ENCODE measurements at places on chromosomes 16 and 17.

- DNase-seq: no peak
Observed at GRCh38 chr16:59632276-59632855, 898.2 kb upstream of the GOT2 start.

GRCh38 chr16:5895976-5896375 is 798.4 kb upstream of the EEF2KMT start:
- no peak for DNase-seq

GRCh38 chr17:31722251-31723056 is 136.6 kb downstream of the COPRS start:
- DNase-seq: no peak

DNA sequence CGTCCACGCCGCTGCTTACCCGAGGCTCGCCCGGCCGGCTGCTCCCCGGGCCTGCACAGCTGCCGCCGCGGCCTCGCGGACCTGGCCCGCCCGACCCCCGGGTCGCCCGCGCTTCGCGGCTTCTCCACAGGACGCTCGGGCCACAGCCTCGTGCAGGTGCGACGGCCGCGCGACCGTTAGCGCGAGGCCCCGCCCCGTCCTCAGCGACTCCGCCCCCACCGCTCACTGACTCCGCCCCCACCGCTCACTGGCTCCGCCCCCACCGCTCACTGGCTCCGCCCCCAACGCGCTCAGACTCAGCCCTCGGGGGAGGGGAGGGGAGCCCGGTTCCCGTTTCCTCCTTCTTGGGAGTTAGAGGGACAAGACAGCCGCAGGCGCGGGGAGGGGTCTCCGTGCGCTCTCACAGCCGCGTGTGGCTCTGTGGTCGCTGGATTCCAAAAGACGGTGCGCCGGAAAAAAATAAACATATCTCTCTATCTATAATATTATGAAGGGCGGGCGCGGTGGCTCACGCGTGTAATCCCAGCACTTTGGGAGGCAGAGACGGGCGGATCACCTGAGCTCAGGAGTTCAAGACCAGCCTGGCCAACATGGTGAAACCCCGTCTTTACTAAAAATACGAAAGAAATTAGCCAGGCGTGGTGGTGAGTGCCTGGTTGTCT is at the start of gene MEIOB:
Gene MEIOB, minus strand, starts transcription at position 191 of the 662 bp plus-strand sequence. CDS start 3,989 bp downstream, outside the sequence.
- DNase-seq: no peak

GRCh38 chr17:9054126-9054975 is 33.0 kb downstream of the NTN1 start:
- DNase-seq: no peak

GRCh38 chr17:10271106-10271562 is 72.7 kb upstream of the GAS7 start:
- DNase-seq: no peak

DNA sequence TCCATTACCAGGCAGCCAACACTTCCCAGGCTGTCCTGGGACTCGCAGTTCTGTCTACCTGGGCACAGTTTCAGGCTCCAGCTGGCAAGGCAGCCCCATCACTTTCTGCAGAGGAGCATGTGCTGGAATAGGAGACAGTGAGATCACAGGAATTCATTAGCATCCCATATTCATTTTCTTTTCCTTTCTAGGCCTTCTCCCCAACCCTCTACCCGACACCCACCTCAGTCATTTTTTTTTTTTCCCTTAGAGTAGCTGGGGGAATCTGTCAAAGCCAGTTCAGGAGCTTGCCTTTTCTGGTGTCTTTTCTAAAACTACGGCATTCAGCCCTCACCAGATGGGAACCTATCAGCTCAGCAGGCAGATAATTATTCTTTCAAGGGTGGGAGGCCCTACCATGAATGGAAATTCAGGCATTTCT is 42.4 kb upstream of the FBXO47 start:
- no peak for DNase-seq

DNA sequence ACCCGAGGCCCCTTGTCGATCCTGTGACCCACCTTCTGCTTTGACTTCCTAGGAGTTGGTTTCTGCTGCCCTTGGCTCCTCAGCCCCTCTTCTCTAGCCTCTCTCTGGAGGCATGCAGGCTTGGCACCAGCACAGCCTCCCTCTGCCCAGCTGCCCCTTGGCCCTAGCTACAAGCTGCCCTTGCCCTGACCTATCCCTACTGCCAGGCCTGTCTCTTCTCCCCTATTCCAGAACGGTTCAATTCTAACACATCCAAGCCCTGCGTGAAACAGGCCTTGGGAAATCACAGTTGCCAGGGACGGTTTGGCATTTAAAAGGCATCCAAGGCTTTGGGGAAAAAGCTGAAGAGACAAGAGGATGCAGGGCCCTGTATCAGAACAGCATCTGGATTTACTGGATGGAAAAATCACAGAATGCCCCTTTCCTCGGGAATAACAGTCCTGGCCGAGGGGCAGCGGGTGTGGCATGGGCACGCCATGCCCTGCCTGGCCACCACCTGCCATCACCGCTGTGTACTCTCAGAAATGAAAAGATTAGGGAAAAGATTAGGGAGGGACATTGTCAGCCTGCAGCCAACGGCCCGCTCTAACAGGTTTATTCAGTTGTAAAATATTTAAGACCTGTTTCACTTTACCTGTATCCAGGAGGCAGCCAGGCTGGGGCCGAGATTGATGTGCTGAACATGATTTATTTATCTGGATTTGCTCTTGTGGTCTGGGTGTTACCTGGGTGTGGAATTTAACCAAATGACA is 15.8 kb downstream of the RAI1 start:
- DNase-seq: no peak

DNA sequence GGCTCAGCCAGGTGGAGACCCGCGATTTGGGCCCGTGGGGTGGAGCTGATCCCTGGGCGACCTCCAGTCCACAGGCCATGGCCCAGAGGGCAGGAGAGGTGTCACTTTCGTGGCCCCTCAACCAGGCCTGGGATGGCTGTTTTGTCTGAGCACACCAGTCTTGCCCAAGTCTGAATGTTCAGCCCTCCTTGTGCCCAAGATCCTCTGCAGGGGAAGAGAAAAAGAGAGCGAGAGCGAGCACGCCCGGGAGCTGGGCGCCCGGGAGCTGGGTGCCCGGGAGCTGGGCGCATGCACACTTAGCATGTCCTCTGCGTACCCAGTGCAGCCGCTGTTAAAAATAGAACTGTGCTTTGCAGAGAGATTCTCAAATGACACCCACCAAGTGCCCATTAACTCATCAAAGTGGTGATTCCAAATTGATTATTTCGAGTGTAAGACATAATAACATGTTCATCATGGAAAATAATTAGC is 403.3 kb upstream of the TNRC6C start:
- DNase-seq: no peak

DNA sequence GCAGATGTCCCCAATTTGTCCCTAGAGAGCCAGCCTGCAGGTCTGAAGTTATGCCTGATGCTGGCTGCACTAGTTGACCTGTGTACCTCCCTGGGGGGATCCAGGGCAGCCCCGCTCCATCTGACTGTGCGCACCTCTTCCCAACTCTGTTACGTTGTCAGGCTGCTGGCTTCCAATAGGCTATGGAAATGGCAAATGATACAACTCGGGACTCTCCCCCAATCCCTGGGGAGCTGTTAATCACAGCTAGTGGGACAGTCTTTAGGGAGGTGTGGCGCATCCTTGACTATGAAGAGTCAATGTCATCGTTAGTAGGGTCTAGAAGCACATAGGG is 30.1 kb downstream of the GPRC5B start:
- no peak for DNase-seq

GRCh38 chr16:7209598-7209997 is 123.0 kb upstream of the RBFOX1 start:
- no peak for DNase-seq

- DNase-seq: no peak
Observed at GRCh38 chr17:34487626-34488025, 91.8 kb upstream of the TMEM132E start.

DNA sequence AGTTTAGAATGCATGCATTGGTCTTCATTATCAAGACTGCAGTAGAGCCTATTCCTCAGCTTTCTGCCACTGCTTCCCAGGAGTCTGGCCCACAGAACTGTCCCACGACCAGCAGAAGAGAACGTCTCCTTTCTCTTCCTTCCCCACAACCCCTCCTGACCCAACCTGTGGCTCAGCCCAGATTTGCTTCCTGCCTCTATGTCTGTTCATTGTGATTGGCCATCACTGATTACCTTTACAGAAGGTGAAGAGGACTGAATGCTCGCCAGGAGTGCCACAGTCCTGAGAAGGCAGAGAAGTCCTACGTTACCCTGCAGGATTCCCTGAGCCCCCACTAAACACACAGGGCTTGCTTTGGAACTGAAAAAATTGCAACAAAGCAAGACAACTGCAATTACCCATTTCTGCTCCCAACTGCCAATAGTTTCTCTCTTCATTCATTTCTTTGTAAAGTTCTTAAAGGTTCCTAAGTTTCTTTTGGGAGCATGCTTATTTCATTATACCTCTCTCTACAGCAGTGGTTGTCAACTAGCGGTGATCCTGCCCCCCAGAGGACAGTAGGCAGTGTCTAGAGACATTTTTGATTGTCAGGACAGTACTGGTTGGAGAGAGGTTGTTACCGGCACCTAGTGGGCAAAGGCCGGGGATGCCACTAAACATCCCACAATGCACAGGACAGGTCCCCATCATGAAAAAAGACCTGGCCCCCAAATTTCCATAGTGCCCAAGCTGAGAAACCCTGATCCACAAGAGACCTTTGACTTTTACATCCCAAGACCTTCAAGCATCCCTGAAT is 4.5 kb upstream of the NAT9 start:
- DNase-seq: peak; percentile 63

GRCh38 chr16:78957317-78958100 is 643.0 kb downstream of the MAF start:
- no peak for DNase-seq

DNA sequence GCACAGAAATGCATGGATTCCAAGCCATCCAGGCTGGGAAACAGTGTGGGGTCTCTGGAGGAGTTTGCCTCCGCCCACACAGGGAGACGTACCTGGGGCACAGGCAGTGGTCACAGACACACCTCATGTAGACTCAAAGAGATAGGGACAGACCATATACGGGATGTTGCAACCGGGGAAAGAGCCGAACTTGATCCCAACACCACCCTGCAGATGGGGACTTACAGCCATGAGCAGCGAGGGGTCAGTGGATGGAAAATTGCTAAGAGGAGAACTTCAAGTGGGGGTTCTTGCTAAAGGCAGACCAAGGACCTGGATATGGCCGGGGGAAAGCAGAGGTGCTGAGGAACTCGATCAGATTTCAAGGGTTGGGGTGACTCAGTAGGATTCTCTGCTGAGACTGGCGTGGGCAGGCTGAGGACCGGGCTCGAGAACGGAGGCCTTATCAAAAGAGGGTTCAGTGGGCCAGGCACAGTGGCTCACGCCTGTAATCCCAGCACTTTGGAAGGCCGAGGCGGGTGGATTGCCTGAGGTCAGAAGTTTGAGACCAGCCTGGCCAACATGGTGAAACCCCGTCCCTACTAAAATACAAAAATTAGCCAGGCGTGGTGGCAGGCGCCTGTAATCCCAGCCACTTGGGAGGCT is 12.0 kb upstream of the DNAH17 start:
- no peak for DNase-seq

DNA sequence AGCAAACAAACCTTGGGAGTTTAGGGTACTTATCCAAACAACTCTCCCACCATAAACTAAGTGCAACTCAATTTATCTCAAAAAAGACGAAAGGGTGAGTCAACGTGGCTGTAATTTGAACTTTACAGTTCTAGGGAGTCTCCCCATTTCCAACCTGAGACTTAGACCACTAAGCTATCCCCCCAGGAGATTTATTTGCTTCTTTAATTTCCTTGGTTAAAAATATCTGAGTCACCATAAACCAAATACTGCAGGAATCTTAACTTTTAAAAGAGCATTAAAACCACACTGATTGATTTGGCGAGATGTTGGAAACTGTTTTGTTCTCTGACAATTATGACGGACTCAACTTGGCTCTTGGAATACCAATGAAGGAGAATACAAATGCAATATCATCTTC is 299.3 kb upstream of the SOX9 start:
- DNase-seq: no peak

DNA sequence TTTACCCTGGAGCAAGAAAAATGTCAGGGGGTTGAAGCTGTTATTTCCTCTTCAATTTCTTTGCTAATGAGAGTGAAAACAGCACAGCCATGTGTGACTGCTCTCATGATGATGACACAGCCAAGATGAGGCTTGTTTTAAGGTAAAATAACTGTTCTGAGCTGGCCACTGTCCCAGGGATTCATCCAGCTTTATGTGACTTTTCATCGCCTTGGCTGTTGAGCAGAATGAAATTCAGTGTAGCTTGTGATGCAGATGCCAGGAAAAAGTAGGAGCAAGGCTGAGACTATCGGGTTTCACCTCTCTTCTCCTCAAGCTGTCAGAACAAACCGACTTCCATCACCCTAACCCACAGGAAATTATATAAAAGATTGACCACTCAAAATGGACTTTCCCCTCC is 361.8 kb upstream of the CDH5 start:
- DNase-seq: no peak

DNA sequence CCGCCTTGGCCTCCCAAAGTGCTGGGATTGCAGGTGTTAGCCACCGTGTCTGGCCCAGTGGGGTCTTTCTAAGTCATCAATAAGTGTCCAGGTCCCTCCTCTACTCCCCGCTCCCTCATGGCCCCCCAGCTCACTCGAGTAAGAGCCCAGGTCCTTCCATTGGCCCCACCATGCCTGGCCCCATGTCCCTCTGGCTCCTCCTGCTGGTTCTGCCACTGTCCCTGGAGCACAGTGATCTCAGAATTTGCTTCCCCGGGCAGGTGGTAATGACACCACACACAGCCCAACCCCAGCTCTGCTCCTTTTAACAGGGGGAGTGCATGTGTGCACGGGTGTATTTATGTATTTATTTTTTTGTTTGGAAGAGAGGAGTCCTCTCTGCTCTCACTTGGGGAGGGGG is 19.6 kb downstream of the MGAT5B start:
- no peak for DNase-seq

DNA sequence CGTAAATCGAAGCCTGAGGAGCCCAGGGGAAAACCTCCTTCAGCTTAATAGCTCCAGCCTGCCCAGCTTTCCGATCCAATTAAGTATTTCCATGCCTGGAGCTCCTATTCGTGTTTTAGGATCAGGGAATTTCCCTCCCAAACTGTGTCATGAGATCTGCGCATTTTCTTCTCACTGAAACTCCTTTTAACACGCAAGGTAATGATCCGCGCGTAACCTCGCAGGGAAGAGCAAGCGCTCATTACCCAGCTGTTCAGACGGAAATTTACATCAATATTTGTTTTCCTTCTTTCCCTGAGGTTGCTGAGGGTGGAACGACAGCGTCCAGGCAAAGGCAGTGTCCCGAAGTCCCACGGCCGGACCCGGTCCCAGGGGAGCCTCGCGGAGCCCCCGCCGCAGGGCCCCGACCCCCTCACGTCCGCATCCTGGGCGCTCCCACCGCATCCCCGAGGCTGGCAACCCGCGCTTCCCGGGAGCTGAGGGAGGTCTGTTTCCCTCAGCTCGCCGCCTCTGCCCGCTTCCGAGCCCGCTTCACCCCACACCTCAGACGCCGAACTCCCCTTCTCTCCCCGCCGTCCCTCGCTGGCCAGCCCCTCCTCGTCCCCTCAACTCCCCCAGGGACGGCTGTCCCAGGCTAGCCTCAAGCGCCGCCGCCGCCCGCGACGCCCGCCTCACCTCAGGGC is 415 bp downstream of the ABCA5 start:
- no peak for DNase-seq
